ENCODE measurements at places on chromosomes 11 and 22.

DNA sequence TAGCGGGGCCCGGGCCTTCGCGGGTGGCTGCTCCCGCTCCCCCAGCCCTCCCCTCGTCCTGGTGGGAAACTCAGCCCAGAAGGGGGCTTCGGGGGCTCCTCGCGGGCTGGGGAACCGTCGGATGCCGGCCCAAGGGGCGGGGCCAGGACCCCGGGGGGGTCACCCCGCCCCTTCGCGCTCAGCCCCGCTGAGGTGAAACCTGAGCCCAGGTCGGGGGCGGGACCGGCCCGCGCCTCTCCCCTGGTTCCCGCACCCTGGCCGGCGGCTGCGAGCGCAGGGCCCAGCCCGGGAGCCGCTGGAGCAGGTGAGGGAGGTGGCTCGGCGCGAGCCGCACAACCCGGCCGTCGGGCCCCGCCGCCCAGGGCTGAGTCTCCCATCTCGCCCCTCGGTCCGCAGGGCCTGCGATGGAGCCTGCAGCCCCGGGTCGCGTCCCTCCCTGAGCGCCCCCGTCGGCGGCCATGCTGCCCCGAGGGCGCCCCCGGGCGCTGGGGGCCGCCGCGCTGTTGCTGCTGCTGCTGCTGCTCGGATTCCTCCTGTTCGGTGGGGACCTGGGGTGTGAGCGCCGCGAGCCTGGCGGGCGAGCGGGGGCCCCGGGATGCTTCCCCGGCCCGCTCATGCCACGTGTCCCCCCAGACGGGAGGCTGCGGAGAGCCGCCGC, at the start of gene LARGE2:
LARGE2 (plus strand) TSS at position 232 of the 658 bp plus-strand sequence; CDS start at position 459, 227 bp downstream.
- DNase-seq: no peak

DNA sequence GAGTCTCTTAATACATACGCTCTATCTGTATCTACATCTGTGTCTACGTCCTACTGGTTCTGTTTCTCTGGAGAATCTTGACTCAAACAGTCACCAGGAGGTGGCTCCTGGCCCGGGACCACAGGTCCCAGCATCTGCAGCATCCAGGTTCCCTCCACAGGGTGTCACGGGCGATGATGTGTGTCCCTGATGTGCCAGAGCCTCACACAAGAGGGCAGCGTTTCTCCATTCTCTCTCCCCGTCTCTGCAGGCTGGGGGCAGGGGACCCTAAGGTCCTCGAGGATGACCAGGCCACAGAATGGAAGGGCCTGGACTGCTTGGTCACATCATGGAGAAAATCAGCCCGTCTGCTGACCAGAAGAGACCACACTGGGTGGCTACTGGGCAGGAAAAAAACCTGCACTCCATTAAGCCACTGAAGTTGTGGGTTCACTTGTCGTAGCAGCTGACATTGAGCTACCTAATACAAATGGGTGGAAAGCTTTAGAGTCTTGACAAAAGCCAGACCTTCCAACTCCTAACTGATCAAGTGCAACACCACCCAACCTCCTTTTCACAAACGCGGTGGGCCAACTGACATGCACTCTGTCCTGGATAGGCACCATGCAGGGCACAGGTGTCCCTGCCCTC, 392.5 kb downstream of the CTTN start:
- DNase-seq: no peak

DNA sequence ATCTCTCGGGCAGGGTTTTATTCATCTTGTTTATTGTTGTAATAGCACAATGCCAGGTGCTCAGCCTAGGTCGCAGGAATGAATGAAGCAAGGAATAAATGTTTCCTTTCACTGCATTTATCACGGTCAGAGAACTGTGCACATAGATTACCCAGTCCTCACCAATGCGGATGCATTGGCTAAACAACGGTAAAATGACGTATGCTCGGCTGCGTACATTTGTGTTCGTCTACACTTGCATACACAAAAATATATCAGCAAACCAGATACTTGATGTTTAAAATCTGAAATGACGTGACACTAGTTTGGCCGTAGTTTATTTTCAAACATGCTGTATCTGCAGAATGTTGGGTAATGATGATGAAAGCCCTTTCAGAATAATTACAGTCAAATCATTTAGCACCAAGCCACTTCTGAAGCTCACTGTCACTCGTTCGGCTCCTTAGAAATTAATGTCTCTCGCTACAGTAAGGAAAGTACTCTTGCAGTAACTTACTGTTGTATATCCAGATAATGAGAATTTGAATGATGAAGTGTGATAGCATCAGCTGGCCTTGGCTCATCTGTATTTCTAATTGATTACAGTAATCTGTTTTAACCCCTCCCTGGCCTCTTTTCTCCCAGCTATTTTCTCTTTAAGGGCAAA, 268.9 kb downstream of the LRRC4C start:
- no peak for DNase-seq

- DNase-seq: no peak
Measured at GRCh38 chr11:2844116-2844842, 41.3 kb downstream of the CDKN1C start.

- no peak for DNase-seq
Measured at GRCh38 chr22:38115423-38116205, 5.1 kb upstream of the BAIAP2L2 start.

DNA sequence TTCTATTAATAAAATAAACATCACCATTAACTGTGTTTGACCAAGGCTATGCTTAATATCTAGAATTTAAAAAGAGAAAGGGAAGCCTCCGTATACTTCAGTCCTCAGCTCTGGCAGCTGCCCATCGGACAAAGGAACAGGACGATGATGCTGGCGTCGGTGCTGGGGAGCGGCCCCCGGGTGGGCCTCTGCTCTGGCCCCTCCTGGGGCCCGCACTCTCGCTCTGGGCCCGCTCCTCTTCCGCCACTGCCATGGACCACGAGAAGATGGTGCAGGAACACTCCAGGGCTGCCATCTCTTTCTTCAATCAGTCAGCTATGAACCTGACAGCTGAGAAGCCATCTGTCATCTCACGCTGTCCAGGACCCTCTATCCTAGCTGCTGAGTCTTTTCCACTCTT, 25.3 kb downstream of the PDHX start:
- DNase-seq: no peak

- DNase-seq: peak; percentile 73
Measured at GRCh38 chr11:111541254-111542061, 938 bp downstream of the LAYN start.

DNA sequence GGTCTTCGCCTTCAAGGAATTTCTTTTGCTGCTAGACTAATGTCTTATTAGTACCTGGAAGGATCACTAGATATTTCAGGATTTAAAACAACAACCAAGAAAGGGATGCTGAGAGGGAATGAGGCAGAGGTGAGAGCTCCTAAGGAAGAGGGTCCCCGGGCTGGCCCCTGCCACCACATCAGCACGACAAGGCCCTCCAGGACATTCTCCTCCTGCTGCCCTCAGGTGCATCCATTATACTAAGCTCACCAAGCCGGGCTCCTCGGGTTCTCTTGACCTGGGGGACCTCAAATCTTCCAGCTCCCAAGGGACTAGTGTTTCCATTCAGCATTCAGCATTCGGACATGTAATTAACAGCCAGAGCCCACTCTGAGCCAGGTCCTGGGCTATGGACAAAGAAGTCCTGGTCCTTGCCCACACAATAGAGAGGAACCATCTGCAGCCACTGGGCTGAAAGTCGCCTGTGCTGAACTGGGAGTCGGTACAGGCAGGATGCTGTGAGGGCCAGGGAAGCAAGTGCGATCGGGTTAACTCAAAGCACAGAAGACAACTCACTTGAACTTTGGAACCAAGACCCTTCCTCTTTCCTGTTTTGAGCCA, 29.4 kb upstream of the OAF start:
- DNase-seq: no peak

DNA sequence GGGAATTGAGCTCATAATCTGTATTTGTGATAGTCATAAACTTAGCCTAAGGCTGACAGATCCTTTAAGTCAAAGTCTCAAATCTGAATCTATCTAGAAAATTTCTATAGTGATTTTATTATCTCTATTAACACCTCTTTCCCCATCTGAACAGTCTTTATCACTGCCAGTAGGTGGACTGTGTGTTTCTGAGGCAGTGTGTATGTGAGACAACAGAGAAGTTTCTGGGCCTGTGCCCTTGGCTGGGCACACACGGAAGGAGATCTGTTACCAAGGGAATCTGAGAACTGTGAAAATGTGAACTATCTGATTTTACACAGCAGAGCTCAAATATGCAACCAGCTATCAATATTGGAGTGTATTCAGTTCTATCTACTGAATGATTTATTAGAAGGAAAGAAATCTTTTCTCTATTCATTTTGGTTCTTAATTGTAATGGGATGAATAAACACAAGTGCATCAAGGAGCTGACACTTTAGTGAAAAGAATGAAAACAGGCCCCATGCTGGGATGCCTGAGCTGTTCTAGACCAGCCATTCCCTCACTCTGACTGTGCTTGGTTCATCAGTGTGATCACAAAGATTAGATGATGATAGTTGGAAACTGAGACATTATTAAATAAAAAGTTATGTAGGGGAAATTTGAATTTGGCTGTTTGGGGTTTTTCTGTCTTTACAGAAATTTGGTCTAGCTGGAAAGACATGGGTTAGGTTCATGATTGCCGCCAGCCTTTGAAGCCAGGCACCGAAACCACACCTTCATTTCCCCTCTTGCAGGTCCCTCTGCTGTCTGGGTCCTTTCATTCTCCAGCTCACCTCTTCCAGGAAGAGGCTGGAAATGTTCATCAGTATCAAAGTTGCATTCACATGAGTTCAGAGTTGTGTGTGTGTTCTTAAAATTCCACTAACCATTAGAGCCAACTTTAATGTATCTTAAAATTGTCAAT, 68.1 kb downstream of the LIF start:
- DNase-seq: no peak

- DNase-seq: no peak
Measured at GRCh38 chr11:110133160-110133559, 40.0 kb downstream of the ZC3H12C start.

DNA sequence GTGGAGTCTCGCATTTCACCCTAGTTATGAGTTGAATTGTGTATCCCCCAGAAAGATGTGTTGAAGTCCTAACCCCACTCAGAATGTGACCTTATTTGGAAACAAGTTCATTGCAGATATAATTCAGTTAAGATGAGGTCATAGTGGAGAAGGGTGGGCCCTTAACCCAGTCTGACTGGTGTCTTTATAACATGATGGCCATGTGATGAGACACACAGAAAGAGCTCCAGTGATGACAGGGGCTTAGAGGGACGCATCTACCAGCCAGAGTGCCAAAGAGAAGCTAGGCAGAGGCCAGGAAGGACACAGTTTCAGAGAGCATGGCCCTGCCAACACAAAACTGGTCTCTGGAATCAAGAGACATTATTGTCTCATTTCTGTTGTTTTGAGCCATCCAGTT, 50.3 kb downstream of the LARGE1 start:
- DNase-seq: no peak

- DNase-seq: peak; percentile 71
Measured at GRCh38 chr11:73404048-73404447, 27.8 kb downstream of the RELT start.
